ENCODE measurements at places on chromosomes 12 and 14. TPM values are rescaled to one million over a fixed set of nuclear protein-coding genes. Genes with fewer than 3 reads are reported as not detected.

The OR8S1 gene
- not detected for total RNA-seq

The IFNG-AS1 gene
- total RNA-seq: 0.86 TPM

The KRT1 gene
- total RNA-seq: not detected

The CACNA2D4 gene
- total RNA-seq: 1.2 TPM

The FAM181A gene
- not detected for total RNA-seq

The USP15 gene
- 63.1 TPM for total RNA-seq

The GDF3 gene
- total RNA-seq: not detected

The OR6C2 gene
- not detected for total RNA-seq

The APPL2 gene
- 87.2 TPM for total RNA-seq

The TMEM229B gene
- total RNA-seq: 1.8 TPM

The CLEC4D gene
- total RNA-seq: not detected

The GCH1 gene
- total RNA-seq: 6.9 TPM

The MYO1A gene
- total RNA-seq: 0.32 TPM

The ACOT6 gene
- total RNA-seq: not detected

The GPR68 gene
- 8.0 TPM for total RNA-seq

The GALNT16 gene
- 7.0 TPM for total RNA-seq

The GLIPR1L1 gene
- total RNA-seq: not detected

The ANO2 gene
- total RNA-seq: 0.32 TPM

The HPD gene
- 3.2 TPM for total RNA-seq

The EP400 gene
- 14.0 TPM for total RNA-seq

The ANAPC7 gene
- total RNA-seq: 43.9 TPM

The KLRG1 gene
- 0.22 TPM for total RNA-seq

The CYP46A1 gene
- 1.1 TPM for total RNA-seq

The LRFN5 gene
- total RNA-seq: not detected

The KRT6A gene
- not detected for total RNA-seq

The CBX5 gene
- total RNA-seq: 72.2 TPM

The SYNJ2BP gene
- 21.9 TPM for total RNA-seq

The SIX4 gene
- total RNA-seq: 42.6 TPM

The KSR2 gene
- not detected for total RNA-seq

All from articular chondrocyte of knee joint (primary cell).